ENCODE measurements at places on chromosomes 6 and 20. TPM values are rescaled to one million over a fixed set of nuclear protein-coding genes. Genes with fewer than 3 reads are reported as not detected.

The LY6G6F gene
- total RNA-seq: not detected

The COL21A1 gene
- not detected for total RNA-seq

The BPIFA1 gene
- not detected for total RNA-seq

The ADGRB3 gene
- total RNA-seq: not detected

The SLCO4A1 gene
- total RNA-seq: 51.5 TPM

GRCh38 chr6:84801250-84801649 is 36.9 kb upstream of the TBX18 start:
- no peak for DNase-seq

- no peak for DNase-seq
Measured at GRCh38 chr20:22815206-22815551, 219.9 kb upstream of the SSTR4 start.

- no peak for DNase-seq
Measured at GRCh38 chr6:15313367-15313766, 67.5 kb downstream of the JARID2 start.

DNA sequence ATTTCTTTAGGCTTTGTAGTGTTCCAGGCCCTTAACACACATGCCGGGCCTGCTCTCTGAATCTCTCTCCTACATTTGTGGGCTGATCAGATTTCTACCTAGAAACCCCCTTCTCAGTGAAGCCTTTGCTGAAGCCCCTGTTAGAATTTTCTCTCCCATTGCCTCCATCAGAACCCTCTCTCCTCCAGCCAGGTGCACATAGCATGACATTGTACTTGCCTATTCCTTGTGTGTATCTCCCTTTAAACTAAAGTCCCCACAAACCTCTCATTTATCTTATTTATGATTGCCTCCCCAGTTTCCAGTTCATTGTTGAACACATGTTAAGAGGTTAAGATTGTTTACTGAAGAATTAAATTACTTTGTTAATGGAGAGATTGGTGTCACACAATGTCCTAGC is 325.5 kb upstream of the CITED2 start:
- DNase-seq: no peak

Data from activated CD4-positive, alpha-beta memory T cell treated with anti-CD3 and anti-CD28 coated beads, Interleukin-2, amount 10 ng/mL, durations not matched to agents 7 days and 5 days (primary cell).